ENCODE measurements at places on chromosomes 4 and X.

- H3K4me1 ChIP-seq, result no peaks in the 10 kb centered on the region
- DNase-seq, result no peak
- H3K27ac ChIP-seq, result no peak overlapping the region
- no peaks in the 10 kb centered on the region for H3K36me3 ChIP-seq
These were observed 30.9 kb upstream of the ADH1C start for GRCh38 chr4:99383399-99383798.

DNA sequence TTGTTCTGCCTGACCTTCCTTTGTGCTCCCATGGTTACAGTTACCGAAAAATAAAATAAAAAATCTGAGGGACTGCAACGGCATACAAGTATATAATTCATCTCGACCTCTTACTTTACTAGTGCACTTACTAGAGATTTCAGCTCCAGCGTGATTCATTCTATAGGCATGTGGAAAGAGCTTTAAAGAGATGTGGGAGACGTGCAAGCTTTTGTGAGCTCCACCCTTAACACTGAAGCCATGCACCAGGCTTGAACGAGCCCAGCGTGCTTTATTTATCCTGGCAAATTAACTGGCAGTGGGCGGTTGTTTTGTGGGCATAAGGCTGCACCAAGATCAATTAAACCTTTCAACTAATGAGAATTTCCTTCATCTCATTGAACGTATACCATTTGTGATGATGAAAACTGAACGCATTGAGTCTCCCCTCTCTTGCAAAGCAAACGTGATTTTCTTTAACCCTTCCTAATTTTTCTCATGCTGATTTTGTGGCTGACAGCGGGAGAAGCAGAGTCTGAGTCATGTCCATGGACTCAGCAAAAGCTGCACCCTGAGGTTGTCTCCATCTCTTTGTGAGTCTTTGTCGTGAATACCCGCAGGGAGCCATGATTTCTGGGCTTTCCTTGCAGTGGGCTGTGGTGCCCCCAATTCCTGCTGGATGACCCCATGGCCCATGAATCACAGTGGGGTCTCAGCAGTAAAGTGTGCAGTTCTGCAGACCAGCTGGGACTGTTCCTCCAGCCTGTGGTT is 60.1 kb downstream of the MXRA5 start:
- no peak for DNase-seq
- no peak overlapping the region for H3K27ac ChIP-seq
- H3K27me3 ChIP-seq, result peaks cover 2% of the 10 kb centered on the region
- no peaks in the 10 kb centered on the region for H3K36me3 ChIP-seq
- no peak overlapping the region for H3K4me3 ChIP-seq
- peaks cover 6% of the 10 kb centered on the region for H3K4me1 ChIP-seq

- no peaks in the 10 kb centered on the region for H3K27me3 ChIP-seq
- H3K36me3 ChIP-seq, result peaks cover 6% of the 10 kb centered on the region
- DNase-seq, result no peak
- peaks cover 38% of the 10 kb centered on the region for H3K4me1 ChIP-seq
- no peak overlapping the region for H3K4me3 ChIP-seq
- 0 out of 2 replicates have a peak overlapping the region, but pooled peaks have one; percentile 64 for H3K27ac ChIP-seq
These were observed 326.4 kb downstream of the PPP3CA start for GRCh38 chr4:101020956-101021355.

- no peak overlapping the region for H3K4me3 ChIP-seq
- DNase-seq, result no peak
- H3K27me3 ChIP-seq, result peaks cover 10% of the 10 kb centered on the region
- H3K4me1 ChIP-seq, result no peaks in the 10 kb centered on the region
- H3K27ac ChIP-seq, result no peak overlapping the region
These were observed 38.6 kb downstream of the PHOX2B start for GRCh38 chr4:41709844-41710481.

GRCh38 chrX:68834371-68835103 is 5.7 kb downstream of the EFNB1 start:
- H3K27ac ChIP-seq, result no peak overlapping the region
- H3K4me3 ChIP-seq, result no peak overlapping the region
- H3K36me3 ChIP-seq, result peaks cover 3% of the 10 kb centered on the region
- H3K27me3 ChIP-seq, result peaks cover 80% of the 10 kb centered on the region
- peaks cover 21% of the 10 kb centered on the region for H3K4me1 ChIP-seq

- no peaks in the 10 kb centered on the region for H3K27me3 ChIP-seq
- peak overlapping the region; percentile 20 for H3K27ac ChIP-seq
- no peak for DNase-seq
- H3K4me1 ChIP-seq, result peaks cover 25% of the 10 kb centered on the region
- H3K36me3 ChIP-seq, result no peaks in the 10 kb centered on the region
- no peak overlapping the region for H3K4me3 ChIP-seq
These were observed 59.9 kb upstream of the TXK start for GRCh38 chr4:48193921-48194468.

- H3K4me3 ChIP-seq, result peak overlapping the region; percentile 64
- DNase-seq, result peak; percentile 54
- peaks cover 31% of the 10 kb centered on the region for H3K4me1 ChIP-seq
These were observed 1.7 kb downstream of the CLCN4 start for GRCh38 chrX:10158279-10159144.

DNA sequence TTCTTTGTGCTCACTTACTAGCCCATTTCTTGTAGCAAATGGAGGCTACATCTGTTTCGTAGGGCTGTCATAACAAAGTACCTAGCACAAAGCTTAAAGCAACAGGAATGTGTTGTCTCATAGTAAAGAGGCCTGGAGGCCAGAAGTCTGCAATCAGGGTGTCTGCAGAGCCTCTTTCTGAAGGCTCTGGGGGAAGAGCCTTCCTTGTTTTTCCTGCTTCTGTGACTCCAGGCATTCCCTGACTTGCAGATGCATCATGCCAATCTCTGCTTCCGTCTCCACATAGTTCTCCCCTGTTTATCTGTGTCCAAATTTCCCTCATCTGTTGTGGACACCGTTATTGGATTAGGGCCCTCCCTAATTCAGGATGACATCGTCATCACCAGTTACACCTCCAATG is 67.1 kb downstream of the SHROOM2 start:
- H3K27me3 ChIP-seq, result no peaks in the 10 kb centered on the region
- no peak overlapping the region for H3K4me3 ChIP-seq
- no peak for DNase-seq

All from WTC11 (cell line).